NCI-H1930 (cell line): ENCODE measurements at places on chromosomes 12 and 14.

GRCh38 chr14:63877550-63877939 lies 24.7 kb downstream of the SYNE2 start:
- no peak for DNase-seq

DNA sequence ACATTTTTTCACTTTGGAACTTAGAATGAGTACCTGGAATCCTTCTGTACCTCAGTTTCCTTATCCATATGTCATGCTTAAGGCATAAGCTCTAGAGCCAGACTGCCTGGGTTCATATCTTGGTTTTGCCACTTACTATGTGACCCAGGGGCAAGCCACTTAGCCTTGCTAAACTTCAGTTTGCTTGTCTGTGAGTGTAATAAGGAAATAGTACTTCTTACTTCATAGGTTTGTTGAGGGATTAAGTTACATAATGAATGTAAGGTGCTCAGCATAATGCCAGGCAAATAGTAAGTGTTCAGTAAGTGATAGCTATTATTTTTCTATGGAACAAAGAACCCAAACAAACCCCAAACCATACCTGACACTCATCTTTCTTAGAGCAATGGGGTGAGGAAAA lies 225.1 kb downstream of the BCAT1 start:
- DNase-seq, result no peak

DNA sequence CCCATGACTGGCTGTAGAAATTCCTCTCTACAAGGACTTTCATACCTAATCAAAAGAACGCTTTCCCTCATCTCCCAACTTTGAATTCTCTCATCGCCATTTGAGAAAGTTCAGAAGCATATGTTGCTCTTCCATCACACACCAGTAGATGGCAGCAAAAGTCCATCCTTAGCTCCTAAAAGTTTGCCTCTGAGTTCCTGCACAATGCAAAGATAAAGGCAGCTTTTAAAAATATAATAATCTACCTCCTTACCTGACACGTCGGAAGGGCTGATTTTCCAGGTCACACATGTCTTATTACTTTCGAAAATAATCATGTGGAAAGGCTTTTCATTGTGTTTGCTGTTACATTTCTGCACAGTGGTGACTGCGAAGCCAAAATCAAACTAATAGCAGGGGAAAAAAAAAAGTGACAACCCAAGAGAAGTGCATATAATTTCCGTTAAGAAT lies 456.7 kb upstream of the SEL1L start:
- no peak for DNase-seq

DNA sequence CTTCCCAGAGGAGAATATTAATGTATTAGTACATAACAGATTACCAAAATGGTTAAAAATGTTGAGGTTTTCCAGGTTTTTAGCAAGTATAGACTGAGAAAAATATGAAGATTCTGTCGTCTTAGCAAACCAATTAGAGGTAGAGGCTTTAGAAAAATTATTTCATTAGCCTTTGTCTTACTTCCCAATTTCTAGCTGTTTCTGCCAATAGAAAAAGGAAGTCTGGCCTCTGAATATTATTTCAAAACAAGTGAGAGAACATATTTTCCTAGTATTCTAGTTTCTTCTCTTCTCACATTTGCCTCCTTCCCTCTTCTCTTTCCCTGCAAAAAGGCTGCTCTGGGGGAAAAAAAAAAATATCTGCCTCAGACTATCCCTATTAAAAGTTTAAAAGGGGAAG lies 16.4 kb downstream of the IPO8 start:
- no peak for DNase-seq

- no peak for DNase-seq
Observed at GRCh38 chr14:65239938-65240296, 137.6 kb upstream of the MAX start.

DNA sequence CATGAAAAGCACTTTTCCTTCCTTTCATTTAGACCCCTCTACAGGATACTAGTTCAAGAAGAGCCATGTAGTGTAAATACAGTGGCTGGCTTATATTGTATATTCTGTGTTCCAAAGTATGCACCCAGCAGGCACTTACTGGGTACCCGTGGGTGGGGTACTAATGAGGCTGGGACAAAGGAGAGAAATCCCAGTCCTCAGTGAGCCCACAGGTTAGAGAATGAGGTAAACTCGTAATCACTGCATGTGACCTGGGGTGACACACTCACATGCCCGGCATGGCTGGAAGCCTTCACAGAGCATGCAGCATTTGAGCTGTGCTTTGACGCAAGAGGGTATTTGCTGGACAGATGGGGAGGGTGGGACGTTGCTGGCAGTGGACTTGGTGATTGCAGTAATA lies 17.1 kb downstream of the SLC24A4 start:
- no peak for DNase-seq

GRCh38 chr12:124057691-124058090 lies 84.7 kb downstream of the ZNF664 start:
- DNase-seq, result no peak

DNA sequence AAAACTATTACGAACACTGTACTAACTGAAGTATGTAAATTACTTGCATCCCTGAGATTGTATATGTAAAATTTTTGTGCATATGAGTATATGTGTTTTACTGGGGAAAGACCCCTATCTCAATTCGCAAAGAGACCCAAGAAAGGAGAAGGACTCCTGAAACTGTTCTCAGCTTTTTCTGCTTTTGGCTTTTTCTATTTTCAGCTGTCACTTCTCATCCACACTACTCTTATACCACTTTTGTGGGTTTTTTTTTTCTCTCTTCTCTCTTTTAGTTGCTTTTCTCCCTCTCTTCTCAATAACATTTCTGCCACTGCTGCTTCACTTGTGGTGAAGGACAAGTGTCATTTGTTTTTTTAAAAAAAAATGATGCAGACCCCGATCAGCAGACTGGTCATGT lies 39.8 kb downstream of the NIN start:
- no peak for DNase-seq

- no peak for DNase-seq
Observed at GRCh38 chr12:53200107-53200457, 7.0 kb downstream of the ITGB7 start.

DNA sequence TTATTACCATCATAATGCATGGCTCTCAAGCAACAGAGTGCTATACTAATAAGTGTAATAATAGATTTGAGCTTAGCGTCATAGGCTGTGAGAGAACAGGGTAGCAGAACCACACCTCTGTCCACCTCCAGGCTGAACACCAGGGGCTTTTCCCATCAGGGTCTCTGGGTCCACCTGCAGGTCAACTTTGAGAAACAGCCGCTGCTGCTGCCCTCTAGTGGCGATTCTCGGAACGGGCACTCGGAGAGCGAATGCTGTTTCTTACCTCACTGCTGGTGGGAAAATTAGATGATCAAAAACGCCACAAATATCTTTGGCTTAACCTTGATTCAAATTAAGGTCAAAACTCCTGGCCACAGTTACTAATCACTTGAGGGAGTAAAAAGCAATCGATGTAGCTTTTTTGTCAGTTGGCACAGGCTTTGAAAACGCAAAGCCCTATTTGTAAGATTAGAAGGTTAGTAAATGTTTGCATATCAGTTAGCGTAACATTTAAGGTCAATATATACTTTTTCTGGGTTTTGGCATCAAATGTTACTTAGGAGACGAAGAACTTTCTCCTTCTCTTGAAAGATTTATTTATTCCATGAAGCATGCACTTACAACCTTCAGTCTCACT lies 127.9 kb upstream of the TMEM132D start:
- peak; percentile 44 for DNase-seq

GRCh38 chr14:44567997-44568396 lies 60.9 kb upstream of the FSCB start:
- no peak for DNase-seq

- DNase-seq, result no peak
Observed at GRCh38 chr12:60043236-60043635, 447.4 kb downstream of the SLC16A7 start.

- DNase-seq, result peak; percentile 78
Observed at GRCh38 chr12:57632958-57633840, at the start of gene B4GALNT1. Gene B4GALNT1, minus strand, starts transcription at chr12:57633201. Its CDS starts 1,069 bp downstream, at chr12:57632132.

DNA sequence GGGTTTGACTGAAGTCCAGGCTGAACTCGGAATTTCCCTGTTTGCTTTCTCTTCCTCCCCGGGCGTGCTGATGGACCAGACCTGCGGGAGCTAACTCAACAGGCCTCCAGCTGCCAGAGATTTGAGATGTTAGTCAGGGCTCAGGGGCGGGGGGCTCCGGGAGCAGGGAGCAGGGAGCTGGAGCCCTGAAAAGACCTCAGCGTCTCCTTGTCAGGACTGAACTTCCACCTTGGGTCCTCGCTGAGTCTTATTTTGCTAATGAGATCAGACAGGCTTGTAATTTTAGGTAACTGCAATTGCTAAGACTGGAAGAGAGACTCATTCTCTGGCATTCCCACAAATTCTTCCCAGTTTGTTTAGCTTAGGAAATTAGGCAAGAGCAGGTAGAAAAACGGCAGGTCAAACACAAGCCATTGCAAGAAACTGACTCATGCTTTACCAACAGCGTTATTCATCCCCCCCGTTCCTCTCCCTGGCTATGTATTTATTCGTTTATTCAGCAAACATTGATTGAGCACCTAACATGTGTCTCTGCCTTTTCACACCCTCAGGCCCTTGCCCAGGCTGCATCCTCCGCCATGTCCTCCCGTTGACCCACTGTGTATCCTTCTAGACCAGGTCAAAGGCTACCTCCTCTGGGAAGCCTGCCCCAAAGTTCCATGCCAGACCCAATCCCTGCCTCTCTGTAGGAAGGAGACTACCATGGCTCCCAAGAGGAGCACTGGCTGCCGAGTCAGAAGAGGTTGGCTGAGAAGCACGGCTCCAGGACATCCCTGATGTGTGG lies 80.4 kb upstream of the DIO3 start:
- no peak for DNase-seq

DNA sequence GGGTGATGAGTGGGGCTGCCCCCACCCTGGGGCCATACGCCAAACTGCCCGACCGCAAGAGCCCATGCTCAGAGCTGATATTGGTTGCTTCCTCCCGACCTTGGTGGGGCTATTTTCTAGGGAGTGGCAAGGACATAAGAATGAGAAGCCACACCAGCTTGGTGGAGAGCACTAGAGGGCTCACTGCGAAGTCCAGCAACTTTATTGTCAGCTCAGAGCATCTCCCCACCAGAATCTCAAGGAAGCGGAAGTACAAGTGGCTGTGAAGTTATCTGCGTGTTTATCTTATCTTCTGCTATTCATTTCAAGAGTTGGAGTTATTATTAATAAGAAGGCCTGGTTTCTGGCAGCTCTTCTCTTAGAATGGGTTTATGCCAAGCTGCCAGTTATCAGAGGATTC lies 4.9 kb upstream of the PLXNC1 start:
- DNase-seq, result no peak
